Urinary bladder (tissue), 4 donors: ENCODE measurements at places on chromosomes 2 and 18.

- no peak for DNase-seq
Measured at GRCh38 chr2:157164370-157164769, 93.1 kb upstream of the GALNT5 start.

GRCh38 chr2:81260320-81260719 is 955.8 kb upstream of the LRRTM1 start:
- DNase-seq = no peak

DNA sequence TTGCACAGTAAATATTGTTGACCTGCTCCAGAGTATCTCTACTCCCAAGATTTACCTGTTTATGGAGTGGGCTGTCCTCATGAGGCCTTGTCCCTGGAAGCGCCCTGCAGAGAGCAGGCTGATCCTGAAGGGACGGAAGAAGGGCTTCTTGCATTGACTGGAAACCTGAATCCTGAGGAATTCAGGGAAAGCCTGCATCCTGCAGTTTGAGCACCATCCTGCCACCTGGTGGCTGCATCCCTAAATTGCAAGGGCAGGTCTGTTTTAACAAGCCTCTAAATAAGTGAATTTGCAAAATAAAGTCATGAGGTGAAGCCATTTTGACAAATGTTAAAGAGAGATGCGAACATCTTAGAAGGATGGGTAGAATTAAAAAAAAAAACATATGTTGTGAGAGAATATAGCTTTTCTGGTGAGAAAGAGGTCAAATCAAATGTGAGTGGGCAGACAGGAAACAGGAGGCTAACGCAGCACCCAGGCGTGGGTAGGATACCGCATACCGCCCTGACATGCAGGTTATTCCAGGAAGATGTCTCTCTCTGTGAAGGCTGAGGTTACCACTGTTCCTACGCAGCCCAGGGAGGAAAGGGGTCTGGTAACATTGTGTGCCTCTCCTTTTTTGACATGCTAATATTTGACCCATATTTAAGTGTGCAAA is 754.9 kb downstream of the RNF144A start:
- no peak for DNase-seq

DNA sequence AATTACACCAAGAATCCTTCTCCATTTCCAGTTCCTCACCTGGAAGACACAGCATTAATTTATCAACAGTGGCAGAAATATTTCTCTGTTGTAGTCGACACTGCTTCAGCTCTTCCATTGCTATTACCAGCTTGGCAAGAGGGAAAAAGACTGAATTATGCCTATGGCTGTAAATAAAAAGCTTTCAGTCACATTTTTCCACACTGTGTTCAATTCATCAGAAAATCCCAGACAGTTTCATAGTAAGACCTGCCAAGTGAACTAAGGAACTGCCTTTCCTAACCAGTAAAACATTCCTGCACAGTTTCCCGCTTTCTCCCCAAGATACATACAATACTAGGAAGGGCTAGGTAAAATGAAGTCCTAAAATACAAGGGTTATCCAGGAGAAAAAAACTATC is 94.7 kb downstream of the EXOC6B start:
- no peak for DNase-seq

- no peak for DNase-seq
Measured at GRCh38 chr2:98935777-98936352, at the start of gene CRACDL. Gene CRACDL (minus strand): TSS chr2:98936225. CDS start chr2:98846800, 89,425 bp downstream.

- peak; percentile 1 for DNase-seq
Measured at GRCh38 chr2:133077269-133077822, 407.3 kb upstream of the LYPD1 start.

DNA sequence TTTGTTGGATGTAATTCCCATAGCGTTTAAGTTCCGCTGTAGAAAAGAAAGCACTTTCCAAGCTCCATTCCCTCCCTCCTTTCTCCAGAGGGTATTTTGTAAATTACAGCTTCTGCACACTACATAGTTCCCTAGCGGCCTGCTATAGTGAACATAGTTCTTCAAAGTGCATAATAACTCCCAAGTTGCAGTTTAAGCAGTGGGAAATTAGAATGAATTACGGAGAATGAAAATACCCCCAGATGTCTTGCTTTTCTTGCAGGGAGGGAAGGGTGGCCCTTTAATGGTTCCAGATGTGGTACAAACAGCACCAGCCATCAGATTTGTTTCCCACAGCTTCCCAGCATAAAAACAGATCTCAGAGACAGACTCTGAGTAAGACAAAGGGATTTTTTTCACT is 893.9 kb downstream of the SUCLG1 start:
- DNase-seq = no peak

DNA sequence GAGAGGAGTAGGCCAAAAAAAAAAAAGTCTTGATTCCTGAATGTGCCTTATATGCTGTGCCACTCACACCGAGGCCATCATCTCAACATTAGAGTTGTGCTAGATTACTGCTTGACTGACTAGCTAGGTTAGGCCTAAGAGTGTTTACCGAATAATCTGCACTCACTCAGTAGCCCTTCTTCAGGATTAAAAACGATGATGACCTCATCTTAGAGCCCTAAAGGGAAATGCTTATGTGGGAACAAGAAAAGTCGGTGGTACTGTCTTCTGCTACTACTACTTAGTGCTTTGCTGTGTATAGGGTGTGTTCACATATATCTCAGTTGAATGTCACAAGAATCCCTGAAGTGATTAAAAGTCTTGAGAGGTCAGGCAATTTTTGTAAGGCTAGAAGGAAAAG is 54.3 kb downstream of the THOC1 start:
- no peak for DNase-seq

DNA sequence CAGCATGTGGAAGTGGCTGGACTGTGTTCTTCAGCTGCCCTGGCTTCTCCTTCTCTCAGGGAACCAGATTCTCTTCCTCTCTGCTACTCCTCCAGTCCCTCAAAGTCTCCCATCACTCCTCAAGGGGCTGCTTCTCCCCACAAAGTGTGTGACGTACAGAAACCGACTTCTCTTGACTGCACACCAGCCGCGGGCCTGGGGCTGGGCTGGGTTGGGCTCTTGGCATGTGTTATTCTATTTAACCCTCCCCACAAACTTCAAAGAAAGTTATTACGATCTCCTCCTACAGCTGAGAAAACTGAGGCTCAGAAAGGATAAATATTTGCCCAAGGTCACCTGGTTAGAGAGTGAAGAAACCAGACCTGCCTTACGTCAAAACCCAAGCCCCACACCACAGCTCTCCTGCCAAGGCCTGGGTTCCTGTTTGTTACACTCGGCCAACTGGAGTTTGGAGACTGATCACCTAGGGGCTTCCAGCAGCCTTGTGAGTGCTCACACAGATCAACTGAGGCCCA is 269.0 kb downstream of the TFCP2L1 start:
- DNase-seq = no peak

DNA sequence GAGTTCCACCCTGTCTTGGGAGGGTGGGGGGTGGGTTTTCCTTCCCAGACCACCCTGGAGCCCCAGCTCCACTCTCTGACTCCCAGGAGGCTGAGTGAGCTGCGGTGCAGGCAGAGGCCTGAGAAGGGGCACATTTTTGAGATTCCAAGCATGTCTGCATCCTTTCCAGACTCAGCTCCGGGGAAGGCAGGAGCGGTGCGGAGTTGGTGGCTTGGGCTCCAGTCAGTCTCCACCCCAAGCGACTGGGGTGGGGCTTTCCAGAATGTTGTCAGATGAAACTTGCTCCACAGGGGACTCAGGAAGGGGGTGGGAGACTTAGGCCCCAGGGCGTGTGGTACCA is 44.2 kb upstream of the HS6ST1 start:
- no peak for DNase-seq

GRCh38 chr2:124325667-124326440 is 300.8 kb downstream of the CNTNAP5 start:
- no peak for DNase-seq

DNA sequence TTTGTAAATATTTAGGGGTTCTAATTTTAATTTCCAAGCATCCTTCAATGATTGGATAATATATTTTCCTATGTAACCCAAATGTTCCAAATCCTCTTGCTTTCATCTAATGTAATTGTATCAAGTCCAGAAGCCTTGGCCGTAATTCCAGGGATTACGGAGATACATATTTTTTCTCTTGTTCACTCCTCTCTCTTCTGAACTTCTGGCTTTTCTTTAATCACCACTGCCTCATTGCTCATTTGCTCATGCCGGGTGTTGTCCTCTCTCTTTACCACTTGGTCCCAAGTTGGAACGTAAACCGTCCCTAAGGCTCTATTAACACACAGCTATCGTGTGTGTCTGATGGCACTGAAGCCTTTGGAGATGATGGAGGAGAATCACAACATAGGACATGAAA is 188.7 kb upstream of the COL3A1 start:
- DNase-seq = no peak

DNA sequence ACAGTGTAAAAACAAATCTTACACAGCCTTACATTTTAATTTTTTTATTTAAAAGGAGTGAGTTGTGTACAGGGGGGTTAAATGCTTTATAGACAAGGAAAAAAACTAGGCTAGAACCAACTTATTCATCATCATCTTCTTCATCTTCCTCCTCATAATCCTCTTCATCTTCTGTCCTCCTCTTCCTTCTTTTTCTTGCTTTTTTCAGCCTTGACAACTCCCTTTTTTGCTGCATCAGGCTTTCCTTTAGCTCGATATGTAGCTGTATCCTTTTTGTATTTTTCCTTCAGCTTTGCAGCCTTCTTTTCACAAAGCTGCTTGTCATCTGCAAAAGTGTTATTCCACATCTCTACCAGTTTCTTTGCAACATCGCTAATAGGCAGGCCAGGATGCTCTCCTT is 113.6 kb upstream of the SP5 start:
- DNase-seq = no peak

- no peak for DNase-seq
Measured at GRCh38 chr2:148184976-148185375, 164.1 kb downstream of the MBD5 start.

DNA sequence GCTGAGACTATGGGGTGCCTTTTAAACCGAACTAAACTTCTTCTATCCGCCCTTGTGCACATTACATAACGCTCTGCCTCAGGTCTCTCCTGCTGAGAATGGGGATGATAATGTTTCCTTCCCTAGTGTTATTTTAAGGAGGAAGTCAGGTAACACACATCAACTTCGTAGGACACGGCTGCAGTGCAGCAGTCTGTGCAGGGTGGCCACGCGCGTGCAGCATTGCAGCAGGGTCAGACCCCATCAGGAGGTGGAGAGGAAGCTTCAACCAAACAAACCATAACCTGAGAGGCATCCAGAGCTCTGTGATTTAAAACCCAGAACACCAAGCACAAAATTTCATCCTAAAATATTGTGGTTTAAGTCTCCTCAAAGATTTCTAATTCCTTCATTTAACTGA is 50.6 kb downstream of the MYT1L start:
- DNase-seq = no peak

GRCh38 chr2:121960251-121960650 is 204.8 kb downstream of the TSN start:
- no peak for DNase-seq

- DNase-seq = no peak
Measured at GRCh38 chr2:36819095-36819711, 122.7 kb downstream of the VIT start.
